ENCODE measurements at places on chromosomes 3 and 15.

- no peak overlapping the region for H3K27ac ChIP-seq
- DNase-seq, result no peak
- no peaks in the 10 kb centered on the region for H3K36me3 ChIP-seq
- H3K4me3 ChIP-seq, result no peak overlapping the region
- H3K4me1 ChIP-seq, result peaks cover 27% of the 10 kb centered on the region
Observed at GRCh38 chr3:171329746-171330145, 130.5 kb downstream of the TNIK start.

DNA sequence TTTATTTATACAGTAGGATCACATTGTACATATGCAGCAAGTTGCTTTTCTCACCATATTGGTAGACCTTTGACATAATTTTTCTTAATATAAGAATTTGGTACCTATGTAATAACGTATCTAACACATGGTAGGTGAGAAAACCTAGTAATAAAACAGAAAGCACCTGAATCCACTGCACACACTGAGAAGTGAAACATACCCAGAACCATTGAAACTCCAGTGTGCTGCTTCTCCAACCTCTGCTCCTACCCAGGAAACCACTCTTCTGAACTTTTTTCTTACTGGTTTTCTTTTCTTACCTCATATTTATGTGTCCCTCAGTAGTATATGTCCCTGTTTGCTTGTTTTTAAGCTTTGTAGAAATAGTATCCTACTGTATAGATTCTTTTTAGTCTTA, 293.0 kb downstream of the UBE2E2 start:
- H3K36me3 ChIP-seq, result no peaks in the 10 kb centered on the region
- no peak for DNase-seq
- no peak overlapping the region for H3K4me3 ChIP-seq
- no peaks in the 10 kb centered on the region for H3K27me3 ChIP-seq
- peaks cover 41% of the 10 kb centered on the region for H3K4me1 ChIP-seq
- no peak overlapping the region for H3K27ac ChIP-seq

- no peak for DNase-seq
- H3K4me1 ChIP-seq, result peaks cover 18% of the 10 kb centered on the region
- H3K27ac ChIP-seq, result peak overlapping the region; percentile 5
- H3K4me3 ChIP-seq, result no peak overlapping the region
Observed at GRCh38 chr15:98966091-98966787, 41.4 kb downstream of the PGPEP1L start.

- H3K4me1 ChIP-seq, result no peaks in the 10 kb centered on the region
- H3K4me3 ChIP-seq, result no peak overlapping the region
- no peak for DNase-seq
- H3K36me3 ChIP-seq, result no peaks in the 10 kb centered on the region
- no peak overlapping the region for H3K27ac ChIP-seq
Observed at GRCh38 chr15:54594115-54594514, 602.6 kb downstream of the RSL24D1 start.

Measured in chondrocyte (in vitro differentiated cells).